GM23338 (cell line): ENCODE measurements at places on chromosomes 3 and 15.

GRCh38 chr15:33099213-33099612 lies 95.3 kb downstream of the FMN1 start:
- no peak for DNase-seq

GRCh38 chr3:5314897-5315296 lies 127.4 kb downstream of the EDEM1 start:
- no peak for DNase-seq

DNA sequence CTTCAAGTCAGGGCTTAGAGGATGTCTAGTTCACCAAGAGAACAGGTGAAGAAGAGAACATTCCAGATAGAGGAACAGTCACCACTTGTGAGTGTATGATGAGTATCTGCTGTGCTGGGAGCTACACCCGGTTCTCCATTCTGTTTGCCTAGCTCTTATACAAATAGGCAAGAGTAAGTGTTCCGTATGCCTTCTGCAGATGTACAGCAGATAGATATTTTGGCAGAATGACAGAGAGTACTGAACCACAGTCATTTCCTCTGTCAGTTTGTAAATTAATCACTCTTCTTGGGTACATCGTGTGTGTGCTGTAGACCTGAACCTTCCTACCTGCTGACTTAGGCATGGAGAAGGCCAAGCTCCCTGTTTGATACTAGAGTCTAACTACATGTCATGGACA lies 108.3 kb upstream of the CTDSPL start:
- no peak for DNase-seq

GRCh38 chr3:11248596-11248995 lies 23.6 kb upstream of the ATG7 start:
- no peak for DNase-seq

GRCh38 chr3:73188707-73189106 lies 127.2 kb downstream of the EBLN2 start:
- DNase-seq: no peak

- DNase-seq: no peak
Measured at GRCh38 chr15:23482764-23483489, 35.9 kb upstream of the GOLGA6L2 start.

GRCh38 chr3:13525827-13526625 lies 22.9 kb upstream of the FBLN2 start:
- DNase-seq: no peak

DNA sequence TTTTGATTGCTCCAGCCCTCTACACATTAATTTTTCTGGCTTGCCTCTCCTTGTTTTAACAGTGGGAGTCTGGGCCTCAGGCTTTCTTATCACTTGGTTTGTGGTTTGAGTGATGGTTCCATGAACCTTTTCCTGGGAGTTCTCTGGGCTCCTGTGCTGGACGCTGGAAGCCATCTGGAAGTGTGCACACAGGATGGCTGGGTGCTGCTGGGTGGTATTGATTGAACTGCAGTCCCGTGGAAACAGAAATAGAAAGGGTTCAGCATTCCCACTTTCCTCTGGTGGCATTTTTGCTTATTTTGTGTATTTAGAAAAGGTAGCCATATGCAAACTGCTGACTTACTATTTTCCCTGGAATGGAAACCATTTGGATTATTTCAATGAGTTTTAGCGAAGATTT lies 25.6 kb downstream of the MITF start:
- no peak for DNase-seq

GRCh38 chr3:39531066-39531465 lies 63.6 kb downstream of the MOBP start:
- DNase-seq: no peak

DNA sequence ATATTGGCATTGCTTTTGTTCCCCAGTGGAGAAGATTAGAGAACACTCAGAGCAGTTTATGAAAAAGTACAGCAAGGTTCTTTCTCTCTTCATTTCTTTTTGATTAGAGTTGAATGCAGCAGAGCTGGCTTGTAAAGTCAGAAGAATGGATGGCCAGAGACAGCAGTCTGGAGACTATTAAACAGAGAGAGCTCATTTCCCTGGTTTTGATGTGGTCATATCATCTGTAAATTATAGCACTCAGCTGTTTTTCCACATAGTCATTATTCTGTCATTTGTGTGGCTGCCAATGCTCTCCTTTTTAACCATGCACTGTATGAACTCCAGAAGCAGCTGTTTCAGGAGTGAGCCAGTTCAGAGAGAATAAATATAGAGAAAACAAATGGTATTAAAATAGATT lies 177.4 kb upstream of the CRBN start:
- no peak for DNase-seq

- DNase-seq: no peak
Measured at GRCh38 chr3:13851091-13851849, 28.6 kb downstream of the WNT7A start.

DNA sequence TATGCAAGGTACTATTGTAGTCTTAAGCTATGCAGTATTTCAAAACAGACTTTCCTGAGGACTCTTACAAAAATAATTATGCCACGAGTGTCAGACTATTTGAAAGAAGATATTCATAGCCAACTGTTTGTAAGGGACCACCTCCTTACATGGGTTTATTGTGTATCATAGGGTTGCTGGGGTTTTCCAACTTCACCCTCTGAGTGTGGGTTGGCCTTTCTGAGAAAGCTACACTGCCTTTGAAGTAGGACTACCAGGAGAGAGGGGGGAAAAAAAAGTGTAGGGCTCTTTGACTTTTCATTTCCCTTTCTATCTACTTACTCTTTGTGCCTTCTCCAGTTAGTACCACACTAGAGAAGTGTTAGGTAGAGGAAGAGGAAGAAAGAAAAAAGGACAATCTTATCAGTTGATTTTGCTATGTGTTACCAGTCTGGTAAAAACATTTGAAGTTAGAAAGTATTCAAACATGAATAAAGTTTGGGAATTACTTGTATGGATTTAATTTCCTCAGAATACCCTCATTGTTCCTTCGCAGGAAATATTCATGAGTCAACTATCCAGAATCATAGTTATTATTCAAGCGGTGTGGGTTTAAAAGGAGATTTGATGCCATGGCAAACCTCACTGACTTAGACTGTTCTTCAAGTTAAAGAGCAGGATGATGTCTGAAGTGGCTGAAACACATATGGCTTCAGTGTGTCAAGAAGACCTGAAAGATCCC lies 329.3 kb upstream of the THBS1 start:
- no peak for DNase-seq

DNA sequence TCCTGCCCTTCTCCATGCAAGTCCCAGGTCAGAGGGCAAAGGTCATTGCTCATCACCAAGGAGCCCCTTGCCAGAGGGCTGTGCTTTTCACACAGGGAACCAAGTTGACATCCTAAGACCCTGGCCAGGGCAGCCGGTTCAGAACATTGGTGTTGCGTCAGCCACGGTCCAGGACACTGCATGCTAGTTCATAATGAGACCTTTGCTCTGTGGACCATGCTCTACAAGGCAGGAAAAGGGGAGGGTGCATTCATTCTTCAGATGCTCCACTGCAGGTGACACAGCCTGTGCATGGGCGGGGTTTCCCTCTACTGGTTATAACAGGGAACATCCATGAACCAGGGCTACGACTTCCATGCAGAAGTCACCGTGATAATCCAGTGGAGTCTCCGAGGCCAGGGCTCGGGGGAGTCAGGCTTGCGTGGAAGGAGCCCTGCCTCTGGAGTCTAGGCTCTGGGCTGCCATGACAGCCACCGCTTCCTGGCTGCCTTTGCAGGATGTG lies 81.6 kb downstream of the OCA2 start:
- peak; percentile 38 for DNase-seq

- DNase-seq: no peak
Measured at GRCh38 chr3:141410846-141411245, 42.5 kb downstream of the ZBTB38 start.

DNA sequence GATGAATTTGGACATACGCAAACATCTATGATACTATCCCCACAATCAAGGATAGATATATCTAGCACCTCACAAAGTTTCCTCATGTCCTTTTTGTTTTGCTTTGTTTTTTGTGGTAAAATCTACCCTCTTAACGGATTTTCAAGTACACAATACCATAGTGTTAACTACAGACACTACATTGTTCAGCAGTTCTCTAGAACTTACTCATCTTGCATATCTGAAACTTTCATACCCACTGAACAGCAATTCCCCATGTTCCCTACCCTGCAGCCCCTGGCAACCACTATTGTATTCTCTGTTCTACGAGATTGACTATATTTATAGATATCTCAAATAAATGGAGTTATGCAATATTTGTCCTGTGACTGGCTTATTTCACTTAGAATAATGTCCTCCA lies 58.1 kb upstream of the TJP1 start:
- no peak for DNase-seq

- DNase-seq: peak; percentile 82
Measured at GRCh38 chr3:125684199-125684598, 88.9 kb upstream of the OSBPL11 start.

DNA sequence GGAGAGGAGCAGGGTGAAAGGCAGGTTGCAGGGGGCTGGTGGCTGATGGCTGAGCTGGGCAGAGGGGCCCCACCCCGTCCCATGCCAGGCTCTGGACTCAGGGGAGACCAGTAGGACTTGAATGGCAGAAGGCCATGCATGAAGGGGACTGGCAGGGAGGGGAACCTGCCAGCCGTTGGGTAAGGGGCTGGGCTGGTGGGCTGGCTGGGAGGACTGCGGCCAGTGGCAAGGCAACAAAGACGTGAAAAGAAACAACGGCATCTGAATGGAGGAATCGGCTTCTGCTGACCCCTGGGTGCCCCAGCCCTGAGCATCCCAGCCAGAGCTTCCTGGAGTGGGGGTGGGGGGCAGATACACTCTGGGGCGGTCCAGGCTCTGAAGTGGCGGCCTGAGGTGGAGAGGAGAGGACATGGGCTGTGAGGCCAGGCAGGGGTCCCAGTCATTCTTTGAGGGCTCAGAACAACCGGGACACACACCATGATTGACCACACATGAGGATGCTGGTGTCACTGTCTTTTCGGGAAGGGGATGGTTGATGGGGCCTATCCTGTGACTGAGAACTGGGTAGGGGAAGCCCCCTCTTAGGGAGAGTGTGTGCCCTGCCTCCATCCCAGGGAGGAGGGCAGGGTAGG lies 11.7 kb downstream of the GLYCTK start:
- peak; percentile 32 for DNase-seq

- DNase-seq: no peak
Measured at GRCh38 chr15:86080302-86080701, 631 bp downstream of the AGBL1 start.

- DNase-seq: no peak
Measured at GRCh38 chr3:13358643-13359042, 61.5 kb downstream of the NUP210 start.

- no peak for DNase-seq
Measured at GRCh38 chr15:35771746-35772442, 225.9 kb upstream of the DPH6 start.

GRCh38 chr3:189794518-189794917 lies 163.3 kb downstream of the TP63 start:
- DNase-seq: no peak

DNA sequence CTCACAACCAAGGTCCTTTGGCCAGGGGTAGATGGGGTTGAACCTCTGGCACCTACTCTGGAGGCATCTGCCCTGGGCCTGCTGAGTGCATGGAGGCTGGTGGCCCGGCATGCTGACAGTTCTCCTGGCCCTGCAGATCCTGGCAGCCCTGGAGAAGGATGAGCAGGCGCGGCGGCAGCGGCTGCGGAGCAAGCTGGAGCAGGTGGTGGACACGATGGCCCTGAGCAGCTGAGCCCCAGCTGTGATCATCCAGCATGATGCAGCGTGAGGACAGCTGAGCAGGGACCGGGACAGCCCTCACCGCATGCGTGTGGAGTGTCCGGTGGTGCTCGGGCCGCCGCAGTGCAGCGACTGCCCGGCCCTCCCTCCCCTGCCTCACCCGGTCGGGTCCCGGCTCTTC lies 50.9 kb downstream of the PLXNA1 start:
- DNase-seq: no peak

DNA sequence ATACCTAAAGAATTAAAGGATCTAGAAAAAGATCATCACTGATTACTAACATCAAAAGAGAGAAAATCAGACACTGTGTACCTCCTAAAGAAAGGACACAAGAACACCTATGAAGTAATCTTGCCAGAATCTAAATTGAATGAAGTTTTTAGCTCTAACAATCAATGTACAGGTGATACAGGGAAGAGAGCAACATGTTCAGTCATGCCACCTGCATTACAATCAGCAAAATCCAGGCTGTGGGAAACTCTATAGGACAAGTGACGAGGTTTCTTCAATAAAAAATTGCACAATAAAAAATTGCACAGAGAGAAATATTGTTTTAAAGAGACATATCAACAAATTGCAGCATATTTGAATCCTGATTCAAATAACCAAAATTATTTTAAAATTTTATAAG lies 93.3 kb downstream of the SEMA5B start:
- no peak for DNase-seq

DNA sequence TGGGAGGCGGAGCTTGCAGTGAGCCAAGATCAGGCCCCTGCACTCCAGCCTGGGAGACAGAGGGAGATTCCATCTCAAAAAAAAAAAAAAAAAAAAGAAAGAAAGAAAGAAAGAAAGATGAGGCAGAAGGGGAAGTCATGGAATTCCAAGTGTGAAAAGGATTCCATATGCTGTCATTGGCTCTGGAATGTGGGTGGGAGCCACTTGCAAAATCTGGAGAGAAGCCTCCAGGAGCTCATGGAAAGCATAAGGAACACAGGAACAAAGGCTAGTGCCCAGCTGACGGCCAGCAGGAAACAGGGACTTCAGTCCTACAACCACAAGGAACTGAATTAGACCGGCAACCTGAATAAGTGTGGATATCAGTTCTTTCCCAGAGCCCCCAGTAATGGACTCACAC lies 12.5 kb upstream of the TRAK1 start:
- DNase-seq: peak; percentile 78

- no peak for DNase-seq
Measured at GRCh38 chr3:123159926-123160635, 41.7 kb upstream of the SEC22A start.

GRCh38 chr3:13081603-13082360 lies 8.6 kb upstream of the IQSEC1 start:
- no peak for DNase-seq

- DNase-seq: peak; percentile 84
Measured at GRCh38 chr15:63157891-63158431, 684 bp upstream of the RPS27L start.

- no peak for DNase-seq
Measured at GRCh38 chr3:150653110-150653561, 50.0 kb downstream of the SELENOT start.

DNA sequence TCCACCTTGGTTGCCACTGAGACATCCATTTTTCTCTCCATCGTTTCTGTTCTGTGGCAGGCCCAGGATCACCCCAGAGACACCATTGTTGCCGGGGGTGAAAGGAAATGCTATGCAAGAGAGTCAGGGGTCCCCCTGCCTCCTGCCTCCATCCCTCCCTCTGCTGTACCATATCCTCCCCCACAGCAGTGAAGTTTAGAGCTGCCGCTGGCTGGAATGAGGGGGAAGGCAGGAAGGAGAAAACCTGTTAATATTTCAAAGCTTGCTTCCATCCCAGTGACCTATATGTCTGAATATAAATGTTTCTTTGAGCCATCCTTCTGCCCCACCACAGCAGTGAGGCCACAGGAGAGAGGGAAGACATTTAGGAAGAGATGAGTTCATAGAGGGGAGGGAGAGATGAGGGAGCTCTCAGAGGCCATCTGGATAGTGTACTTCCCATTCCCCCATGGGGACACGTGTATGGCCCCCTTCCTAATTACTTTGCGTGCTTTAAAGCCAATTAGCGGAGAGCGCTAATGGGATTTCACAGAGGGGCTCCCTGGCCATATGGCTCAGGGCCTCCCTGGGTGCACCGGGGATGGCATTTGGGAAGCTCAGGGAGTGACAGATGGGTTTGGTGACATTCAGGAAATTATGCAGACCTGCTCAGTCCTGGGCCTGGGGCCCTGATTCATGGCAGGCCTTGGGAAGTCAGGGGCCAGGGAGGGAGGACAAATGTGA lies 40.4 kb upstream of the CHRNB4 start:
- no peak for DNase-seq

GRCh38 chr15:100997442-100997841 lies 78.3 kb downstream of the LRRK1 start:
- DNase-seq: no peak
